ENCODE measurements at places on chromosomes 1 and 21. TPM values are rescaled to one million over a fixed set of nuclear protein-coding genes. Genes with fewer than 3 reads are reported as not detected.

Gene SPATA17
- polyA plus RNA-seq: 0.23 TPM

Gene C8A
- polyA plus RNA-seq: not detected

Gene SNIP1
- polyA plus RNA-seq: 4.6 TPM

Gene AKR7A3
- polyA plus RNA-seq: 0.16 TPM

Gene ANGPTL1
- polyA plus RNA-seq: not detected

Gene OR14I1
- not detected for polyA plus RNA-seq

Gene TRIM17
- 0.27 TPM for polyA plus RNA-seq

Gene CACNA1E
- not detected for polyA plus RNA-seq

Gene KRTCAP2
- 188 TPM for polyA plus RNA-seq

Gene OVAAL
- 0.03 TPM for polyA plus RNA-seq

Gene RPTN
- 0.01 TPM for polyA plus RNA-seq

Gene PRAMEF33
- not detected for polyA plus RNA-seq

Gene GFI1
- polyA plus RNA-seq: 0.43 TPM

Gene RUNX3
- polyA plus RNA-seq: 0.59 TPM

Gene LEMD1
- polyA plus RNA-seq: 4.6 TPM

Gene EVA1C
- polyA plus RNA-seq: 22.2 TPM

Gene GSTM1
- not detected for polyA plus RNA-seq

Gene PPFIA4
- 4.7 TPM for polyA plus RNA-seq

Gene TSPEAR
- not detected for polyA plus RNA-seq

Gene DNAH14
- polyA plus RNA-seq: 3.9 TPM

Gene CCDC27
- not detected for polyA plus RNA-seq

Gene TMEM125
- polyA plus RNA-seq: 2.2 TPM

Gene COL16A1
- 32.8 TPM for polyA plus RNA-seq

Gene MRAP
- polyA plus RNA-seq: not detected

Gene PCP4L1
- polyA plus RNA-seq: 0.09 TPM

Gene FCRL5
- polyA plus RNA-seq: not detected

Gene ELF3
- 2.4 TPM for polyA plus RNA-seq

Gene USP48
- 14.0 TPM for polyA plus RNA-seq

Gene TTC4
- polyA plus RNA-seq: 28.1 TPM

Gene ITLN1
- polyA plus RNA-seq: not detected

Data from mammary epithelial cell (primary cell).